ENCODE measurements at places on chromosomes 11 and 22.

DNA sequence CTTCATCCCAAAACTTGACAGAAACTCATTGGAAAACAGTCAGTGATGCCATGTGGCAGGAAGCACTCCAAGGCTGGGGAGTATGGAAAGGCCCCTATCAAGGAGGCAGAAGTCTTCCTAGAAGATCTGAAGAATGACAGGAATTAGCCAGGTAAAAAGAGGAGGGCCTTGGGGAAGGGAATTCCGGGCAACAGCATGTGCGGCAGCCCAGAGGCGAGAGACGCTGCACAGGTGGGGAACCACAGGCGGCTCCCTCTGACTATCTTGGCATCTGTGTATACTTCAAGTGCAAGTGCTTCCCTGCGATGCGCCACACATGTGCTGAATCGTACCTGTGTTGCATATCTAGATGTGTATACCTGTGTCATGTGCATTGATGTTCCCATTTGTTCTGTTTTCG is 12.7 kb downstream of the PDE2A start:
- DNase-seq: no peak

- DNase-seq: no peak
These were observed 32.7 kb downstream of the ARHGAP42 start for GRCh38 chr11:100719809-100720221.

DNA sequence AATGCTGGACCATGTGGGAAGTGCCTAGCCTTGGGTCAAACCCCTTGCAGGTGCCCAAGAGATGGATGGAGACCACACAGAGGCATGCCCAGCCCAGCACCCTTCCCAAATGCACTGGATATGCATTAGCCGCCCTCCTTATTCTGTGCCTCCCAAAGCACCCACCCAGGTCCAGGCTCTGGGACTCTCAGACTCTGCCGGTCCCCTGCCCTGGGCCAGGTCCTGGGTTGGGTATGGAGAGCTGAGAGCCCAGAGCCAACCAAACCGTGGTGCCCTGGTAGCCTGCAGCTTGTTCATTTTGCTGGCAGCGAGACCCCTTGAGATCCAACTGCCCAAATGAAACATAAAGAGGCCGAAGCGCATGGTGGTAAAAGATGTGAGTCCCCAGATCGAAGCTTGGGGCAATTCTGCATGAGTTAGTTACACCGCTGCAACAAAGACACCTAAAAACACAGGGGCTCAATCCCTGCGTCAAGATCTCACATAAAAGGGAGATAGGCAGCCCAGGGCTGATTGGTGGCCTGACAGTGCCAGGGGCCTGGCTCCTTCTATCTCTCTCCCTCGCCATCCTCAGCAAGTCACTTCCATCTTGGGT is 61.5 kb downstream of the MYEOV start:
- DNase-seq: no peak

GRCh38 chr11:47992959-47993820 is 12.8 kb downstream of the PTPRJ start:
- no peak for DNase-seq

GRCh38 chr11:11668781-11669180 is 47.0 kb upstream of the GALNT18 start:
- no peak for DNase-seq

DNA sequence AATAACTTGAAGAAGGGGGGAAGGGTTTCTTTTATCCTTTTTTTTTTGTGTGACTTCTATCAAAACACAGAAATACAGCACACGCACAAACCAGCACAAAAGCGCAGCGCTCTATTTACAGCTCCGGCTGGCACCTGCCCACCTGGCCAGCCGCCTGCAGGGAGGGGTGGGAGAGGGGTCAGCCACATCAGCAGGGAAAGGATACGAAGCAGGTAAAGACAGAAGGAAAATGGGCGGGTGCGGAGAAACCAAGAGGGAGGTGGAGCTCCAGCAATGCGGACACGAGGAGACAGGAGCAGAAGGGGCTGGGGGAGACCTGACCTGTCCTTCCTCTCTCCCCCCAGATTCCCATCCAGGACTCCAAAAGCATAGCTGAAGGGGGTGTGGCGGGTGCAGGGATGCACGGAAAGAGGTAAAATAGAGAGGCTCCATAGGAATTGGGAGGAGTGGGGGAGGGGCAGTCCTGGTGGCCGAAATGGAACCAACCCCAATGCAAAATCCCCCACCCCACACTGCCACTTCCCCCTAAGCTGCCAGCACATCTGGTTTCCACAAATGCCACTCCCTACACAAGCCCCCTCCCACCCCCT is 14.1 kb downstream of the CXCR5 start:
- no peak for DNase-seq

DNA sequence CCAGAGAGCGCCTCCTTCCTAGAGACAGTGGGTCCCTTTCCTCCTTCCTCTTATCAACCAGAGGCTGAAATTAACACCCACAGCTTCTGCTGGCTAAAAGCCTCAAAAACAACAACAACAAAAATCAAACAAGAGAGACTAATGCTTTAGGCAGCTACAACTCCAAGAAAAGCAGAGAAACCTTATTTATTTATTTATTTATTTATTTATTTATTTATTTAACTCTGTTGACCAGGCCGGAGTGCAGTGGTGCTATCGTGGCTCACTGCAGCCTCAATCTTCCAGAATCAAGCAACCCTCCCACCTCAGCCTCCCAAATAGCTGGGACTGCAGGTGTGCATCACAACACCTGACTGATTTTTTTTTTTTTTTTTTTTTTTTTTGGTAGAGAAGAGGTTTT is 2.6 kb upstream of the B3GNT6 start:
- DNase-seq: no peak

DNA sequence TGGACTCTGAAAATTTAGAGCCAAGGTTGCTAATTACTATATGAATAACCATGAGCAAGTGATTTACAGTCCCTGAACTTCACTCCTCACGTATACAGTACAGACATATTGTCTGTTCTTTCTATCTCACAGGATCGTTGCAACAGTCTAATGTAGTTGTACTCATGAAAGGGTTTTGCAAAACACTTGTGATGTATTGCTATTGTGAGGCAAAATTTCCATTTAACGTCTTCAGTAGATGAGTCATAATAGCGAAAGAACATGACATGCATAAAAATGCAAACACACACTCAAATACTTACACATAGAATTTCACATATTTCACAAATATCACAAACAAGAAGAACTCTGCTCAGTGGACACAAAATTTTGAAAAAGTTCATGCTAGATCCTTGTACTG is 134.6 kb upstream of the TRPC6 start:
- DNase-seq: no peak

- DNase-seq: no peak
These were observed 82.9 kb downstream of the PIWIL4 start for GRCh38 chr11:94649964-94650623.

GRCh38 chr11:44857490-44858090 is 93.1 kb downstream of the TP53I11 start:
- DNase-seq: no peak

DNA sequence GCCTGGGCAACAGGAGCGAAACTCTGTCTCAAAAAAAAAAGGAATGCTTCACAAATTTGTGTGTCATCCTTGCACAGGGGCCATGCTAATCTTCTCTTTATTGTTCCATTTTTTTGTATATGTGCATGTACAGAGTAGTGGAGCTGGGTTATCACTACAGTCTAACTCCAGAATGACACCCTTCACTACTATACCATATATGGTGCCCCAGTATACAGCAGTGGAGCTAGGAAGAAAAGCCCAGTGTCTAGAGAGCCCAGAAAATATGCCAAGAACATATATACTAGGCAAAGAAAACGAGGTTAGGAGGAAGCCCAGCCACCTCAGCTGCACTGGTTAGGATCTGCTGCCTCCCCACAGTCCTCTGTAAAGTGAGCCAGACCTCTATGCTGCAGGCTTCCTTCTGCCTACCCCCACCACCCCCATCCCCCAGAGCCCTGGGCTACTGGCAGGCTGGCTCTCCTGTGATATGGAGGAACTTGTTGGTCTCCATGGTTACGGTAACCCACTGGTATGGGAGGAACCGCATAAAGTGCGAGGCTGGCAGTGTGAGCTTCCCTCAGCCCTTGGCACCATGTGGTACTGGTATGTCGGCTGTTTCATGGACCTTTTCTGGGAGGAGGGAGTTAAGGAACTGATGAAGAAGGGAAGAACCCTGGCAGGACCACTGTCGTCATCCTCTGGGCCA is 34.3 kb downstream of the RCOR2 start:
- no peak for DNase-seq

GRCh38 chr11:14499178-14499559 is 442 bp downstream of the COPB1 start:
- peak; percentile 28 for DNase-seq

GRCh38 chr11:118241764-118242098 is 10.4 kb downstream of the MPZL3 start:
- DNase-seq: no peak

GRCh38 chr22:43152003-43152356 is 621 bp downstream of the TSPO start:
- no peak for DNase-seq

DNA sequence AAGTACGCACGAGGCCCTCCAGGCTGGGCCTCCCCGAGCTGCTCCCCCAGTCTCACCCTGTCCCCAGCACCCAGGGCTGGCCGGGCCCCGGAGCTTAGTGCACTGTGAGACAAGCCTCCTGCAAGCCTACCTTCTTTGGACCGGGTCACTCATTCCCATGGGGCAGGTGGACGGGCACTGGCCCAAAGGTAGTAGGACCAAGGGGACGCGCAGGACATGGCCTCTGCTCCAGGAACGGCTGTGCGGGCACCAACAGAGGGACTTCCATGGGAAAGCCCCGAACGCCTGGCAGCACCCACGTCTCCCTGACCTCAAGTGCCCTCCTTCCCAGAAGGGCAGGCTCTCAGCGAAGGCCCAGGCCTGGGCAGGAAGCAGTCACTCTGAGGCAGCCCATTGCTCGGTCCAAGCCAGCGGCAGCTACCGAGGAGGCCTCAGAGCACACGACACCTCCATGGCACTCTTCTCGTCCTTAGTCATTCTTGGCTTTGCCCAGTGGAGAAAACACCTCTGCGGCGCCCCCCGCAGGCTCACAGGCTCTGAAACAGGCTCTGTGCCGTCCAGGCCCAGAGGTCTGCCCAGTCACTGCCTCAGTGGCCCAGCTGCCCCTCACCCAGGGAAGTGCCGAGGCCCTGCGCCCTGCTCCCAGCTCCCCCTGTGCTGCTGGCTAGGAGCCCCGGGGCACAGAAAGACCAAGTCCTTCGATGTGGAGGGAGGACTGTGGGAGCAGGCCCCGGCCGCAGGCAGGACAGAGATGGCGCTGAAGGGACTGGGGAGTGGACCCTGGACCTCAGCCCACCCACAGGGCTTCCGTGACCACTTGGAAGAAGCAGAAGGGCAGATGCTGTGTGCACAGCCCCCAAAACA is 3.8 kb downstream of the MOB2 start:
- no peak for DNase-seq

- DNase-seq: peak; percentile 69
These were observed 18.4 kb downstream of the BCL9L start for GRCh38 chr11:118907051-118908042.

- DNase-seq: no peak
These were observed 23.0 kb downstream of the CCDC15 start for GRCh38 chr11:124977006-124977405.

DNA sequence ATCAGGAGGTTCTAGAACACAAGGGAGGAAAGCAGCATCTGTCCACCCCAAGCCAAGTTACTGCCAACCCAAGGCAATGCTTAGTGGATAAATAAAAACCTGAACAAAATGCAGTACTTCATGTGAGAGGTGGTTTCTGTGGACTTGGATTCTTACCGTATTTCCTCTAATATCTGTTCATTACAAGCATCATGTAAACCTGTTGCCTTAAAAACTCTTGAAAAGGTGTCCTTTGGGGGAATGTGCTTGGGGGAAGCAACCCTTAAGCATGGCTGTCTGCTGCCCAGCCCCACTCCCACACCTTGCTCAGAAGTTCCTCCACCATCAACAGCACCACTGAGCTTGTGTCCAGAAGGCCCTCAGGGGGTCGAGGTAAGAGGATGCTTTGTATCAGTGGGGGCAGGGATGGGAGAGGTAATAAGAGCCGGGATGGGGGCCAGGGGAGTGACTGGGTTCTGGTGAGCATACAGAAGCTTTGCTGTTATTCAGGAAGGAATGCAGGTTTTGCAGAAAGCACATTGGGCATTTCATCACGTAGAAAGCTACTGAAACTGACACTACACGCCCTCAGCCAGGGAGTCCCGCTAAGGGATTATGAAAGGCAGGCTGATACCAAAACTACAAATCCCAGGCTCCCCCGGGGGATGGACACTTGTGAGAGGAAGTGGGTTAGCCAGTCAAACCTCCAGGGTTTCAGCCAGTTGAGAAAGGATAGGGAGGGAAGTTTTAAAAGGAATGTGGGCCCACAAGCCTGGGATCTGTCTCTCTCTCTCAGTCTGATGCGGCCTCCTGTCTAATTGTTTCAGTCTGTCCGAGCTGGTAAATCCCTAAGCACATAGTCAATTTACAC is 52.0 kb downstream of the KCNJ1 start:
- DNase-seq: peak; percentile 53

GRCh38 chr11:64643920-64644646 is 53.1 kb downstream of the SLC22A12 start:
- DNase-seq: no peak

DNA sequence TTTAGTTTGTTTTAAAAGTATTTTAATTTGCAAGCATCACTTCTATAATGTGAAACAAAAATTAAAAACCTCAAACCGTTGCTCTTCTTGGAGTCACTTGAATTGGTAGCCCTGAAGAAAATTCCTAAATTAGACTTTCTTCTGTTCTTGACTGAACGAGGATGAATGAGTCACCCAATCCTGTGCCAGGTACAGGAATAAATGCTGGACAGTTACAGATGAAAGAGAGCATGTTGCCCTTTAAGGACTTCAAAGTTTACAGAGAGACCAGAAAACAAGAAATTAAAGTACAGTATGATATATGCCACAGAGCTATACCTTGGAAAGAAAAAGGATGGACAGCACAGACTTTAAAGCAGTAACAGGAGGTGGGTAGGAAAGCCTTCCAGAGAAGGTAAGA is 41.3 kb upstream of the CXCR5 start:
- no peak for DNase-seq

- no peak for DNase-seq
These were observed 132.3 kb upstream of the ZBED5 start for GRCh38 chr11:10990160-10990559.

DNA sequence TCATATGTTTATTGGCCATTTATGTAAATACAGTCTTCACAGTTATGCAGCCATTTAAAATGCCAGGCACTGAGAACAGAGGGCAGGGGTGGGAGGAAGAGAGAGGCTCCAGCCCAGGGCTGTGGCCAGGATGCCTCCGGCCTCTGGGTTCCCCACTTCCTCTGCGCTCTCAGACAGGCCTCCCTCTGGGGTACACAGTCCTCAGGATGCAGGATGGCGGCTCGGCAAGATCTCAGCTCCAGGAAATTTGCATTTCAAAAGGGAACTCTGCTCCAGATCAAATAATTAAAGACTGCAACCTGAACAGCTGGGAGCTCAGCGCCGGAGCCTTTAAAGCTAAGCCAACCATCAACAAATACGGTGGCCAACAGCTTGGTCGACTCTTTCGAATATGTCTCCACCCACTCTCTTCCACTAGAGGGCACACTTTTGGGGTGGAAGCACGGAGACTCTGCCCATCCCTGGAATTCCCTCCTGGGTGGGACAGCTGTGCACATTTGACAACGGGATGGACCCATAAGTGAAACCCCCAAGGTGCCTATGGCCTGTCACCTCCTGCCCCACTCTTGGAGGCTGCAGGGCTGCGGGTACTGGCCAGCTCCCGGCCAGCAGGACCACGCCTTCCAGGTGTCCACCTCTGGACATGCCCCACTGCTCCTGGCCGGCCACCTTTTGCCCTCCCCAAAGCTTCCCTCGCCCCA is 1044.7 kb downstream of the BRD1 start:
- no peak for DNase-seq
